CD14-positive monocyte (primary cell): ENCODE measurements at places on chromosomes 1 and 21. TPM values are rescaled to one million over a fixed set of nuclear protein-coding genes. Genes with fewer than 3 reads are reported as not detected.

DNA sequence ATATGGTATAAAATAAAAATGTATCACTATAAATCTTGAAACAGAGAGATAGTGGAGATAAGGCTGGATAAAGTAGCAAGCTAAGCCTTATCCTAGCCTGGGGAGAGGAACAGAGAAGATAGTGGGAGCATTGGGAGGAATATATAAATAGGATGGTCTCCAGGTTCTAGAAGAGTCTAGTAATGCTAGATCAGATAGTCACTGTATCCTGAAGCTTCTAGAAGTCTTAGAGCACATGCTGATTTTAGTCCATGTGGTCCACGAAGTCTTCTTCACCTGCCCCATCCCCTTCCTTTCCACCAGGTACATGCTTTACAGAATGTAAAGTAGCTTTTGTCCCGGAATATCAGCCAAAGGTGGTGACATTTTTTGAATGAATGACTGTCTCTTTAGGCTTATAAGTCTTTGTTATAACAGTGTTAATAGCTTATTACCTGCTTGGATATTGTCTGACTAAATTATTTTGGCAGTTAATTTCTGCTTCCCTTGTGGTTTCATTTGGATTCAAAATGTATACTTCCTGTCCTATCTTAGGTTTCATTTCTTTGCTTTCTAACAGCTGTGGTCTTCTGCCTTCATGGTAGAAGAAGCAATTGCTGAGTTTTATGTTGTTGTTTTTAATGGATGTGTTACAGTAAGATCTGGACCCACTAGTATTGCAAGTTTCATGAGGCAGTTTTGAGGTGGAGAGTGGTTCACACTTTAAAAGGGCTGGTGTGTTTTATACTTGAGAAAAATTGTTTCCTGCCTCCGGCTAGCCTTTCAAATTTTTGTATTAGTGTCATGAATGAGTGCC, 5.9 kb downstream of the SMG7 start:
- no peak for DNase-seq

The JMJD4 gene
- polyA plus RNA-seq: 11.2 TPM

DNA sequence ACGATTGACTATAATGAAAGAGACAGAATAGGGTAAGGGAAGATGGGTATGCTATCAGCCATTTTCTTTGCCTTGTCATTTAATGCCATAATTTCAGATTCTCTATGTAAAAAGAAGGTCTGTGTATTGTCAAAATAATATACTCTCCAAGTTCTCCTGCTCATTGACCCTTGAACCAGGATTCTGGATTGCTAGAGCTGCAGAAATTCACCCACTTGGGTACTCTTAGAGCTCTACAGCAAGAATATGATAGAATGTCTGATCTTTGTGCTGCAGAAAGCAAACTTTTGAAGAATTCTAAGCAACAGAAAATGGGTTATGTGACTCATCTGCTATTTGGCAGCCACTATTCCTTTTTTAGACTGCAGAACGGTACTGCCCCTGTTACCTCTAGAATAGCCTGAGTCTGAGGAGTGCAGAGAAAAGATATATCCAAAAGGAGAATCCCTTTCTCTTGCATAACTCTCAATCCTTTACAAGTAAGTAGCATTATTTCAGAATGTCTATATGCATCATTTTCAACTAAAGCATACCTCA, 78.2 kb upstream of the TENT5C start:
- DNase-seq: no peak

GRCh38 chr1:91753878-91754277, 132.1 kb downstream of the TGFBR3 start:
- DNase-seq: no peak

- no peak for DNase-seq
Measured at GRCh38 chr1:88813471-88813870, 77.9 kb downstream of the GTF2B start.

GRCh38 chr1:76892675-76893074, 25.4 kb downstream of the ST6GALNAC5 start:
- DNase-seq: peak; percentile 4

DNA sequence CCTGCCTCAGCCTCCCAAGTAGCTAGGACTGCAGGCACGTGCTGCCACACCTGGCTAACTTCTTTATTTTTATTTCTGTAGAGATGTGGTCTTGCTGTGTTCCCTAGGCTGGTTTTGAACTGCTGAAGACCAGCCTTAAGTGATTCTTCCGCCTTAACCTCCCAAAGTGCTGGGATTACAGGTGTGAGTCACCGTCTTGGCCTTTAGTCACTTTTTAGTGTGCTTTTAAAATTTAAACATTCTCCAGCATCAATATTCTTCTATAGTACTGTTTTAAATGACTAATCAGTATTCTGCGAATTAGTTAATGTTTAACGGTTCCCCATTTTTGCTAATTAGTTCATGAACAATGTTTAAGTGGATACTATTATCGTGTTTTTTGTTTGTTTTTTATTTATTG, 60.6 kb downstream of the DYRK1A start:
- DNase-seq: no peak

DNA sequence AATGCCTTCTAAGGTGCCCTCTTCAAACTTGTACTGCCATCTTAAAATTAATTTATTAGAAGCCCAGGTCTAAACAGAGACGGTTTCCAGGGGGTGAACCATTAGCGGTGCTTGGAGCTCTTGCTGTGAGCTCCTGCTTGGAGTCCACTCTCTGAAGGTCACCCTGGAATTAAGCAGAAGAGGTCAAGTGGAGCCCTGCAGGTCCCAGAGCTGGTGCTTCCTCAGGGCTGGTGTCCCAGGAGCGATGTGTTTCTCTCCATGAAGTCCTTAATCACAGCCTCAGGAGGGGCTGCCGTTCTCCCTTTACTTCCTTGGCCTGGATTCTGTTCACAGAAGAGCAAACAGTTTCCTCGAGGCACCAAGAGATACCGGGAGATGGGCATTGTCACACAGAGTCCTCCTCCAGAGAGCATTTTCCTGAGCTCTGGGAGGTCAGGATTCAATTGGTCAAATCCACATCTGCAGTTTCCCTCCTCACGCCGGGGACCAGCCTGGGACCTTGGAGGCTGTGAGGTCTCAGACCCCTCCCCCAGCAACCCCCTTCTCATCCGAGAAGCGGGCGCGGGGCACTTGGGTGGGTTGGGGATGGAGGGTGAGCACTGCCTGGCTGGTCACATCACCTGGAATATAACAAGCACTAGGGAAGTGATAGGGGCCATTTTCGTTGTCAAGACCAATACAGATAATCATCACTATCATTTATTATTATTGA, 310.4 kb downstream of the AJAP1 start:
- no peak for DNase-seq

GRCh38 chr1:116490588-116490987, 80.2 kb downstream of the CD58 start:
- no peak for DNase-seq

DNA sequence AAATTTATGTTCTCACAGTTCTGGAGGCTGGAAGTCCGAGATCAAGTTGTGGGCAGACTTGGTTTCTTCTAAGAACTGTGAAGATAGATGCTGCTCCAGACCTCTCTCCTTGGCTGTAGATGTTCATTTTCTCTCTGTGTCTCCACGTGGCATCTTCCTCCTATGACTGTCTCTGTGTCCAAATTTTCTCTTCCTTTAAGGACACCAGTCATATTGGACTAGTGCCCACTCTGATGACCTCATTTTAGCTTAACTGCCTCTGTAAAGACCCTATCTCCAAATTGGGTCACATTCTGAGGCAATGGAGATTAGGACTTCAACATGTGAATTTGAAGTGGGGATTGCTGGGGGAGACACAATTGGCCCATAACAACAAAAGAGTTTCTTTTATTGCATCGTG, 125.3 kb upstream of the ETS2 start:
- DNase-seq: peak; percentile 48

The TRABD2B gene
- not detected in 2 replicates for polyA plus RNA-seq

DNA sequence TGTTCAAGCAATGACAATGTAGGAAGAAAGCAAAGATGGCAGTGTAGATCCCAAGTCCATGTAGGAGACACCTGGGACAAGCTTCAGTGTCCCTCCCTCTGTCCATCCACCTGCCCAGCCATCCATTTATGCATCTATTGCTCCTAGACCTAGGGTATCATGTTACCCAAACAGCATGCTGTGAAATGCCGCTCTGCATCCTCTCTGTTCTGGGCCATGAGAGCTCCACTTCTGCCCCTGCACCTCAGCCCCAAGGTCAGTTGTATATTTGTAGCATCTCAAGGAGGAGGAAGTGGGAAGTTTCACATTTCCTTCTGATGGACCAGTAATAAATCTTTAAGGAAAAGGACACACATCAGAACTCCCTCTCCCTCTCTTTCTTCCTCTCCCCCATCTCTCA, 27.9 kb upstream of the TSPEAR start:
- no peak for DNase-seq

GRCh38 chr1:199041173-199041914, 402.5 kb downstream of the PTPRC start:
- DNase-seq: no peak

DNA sequence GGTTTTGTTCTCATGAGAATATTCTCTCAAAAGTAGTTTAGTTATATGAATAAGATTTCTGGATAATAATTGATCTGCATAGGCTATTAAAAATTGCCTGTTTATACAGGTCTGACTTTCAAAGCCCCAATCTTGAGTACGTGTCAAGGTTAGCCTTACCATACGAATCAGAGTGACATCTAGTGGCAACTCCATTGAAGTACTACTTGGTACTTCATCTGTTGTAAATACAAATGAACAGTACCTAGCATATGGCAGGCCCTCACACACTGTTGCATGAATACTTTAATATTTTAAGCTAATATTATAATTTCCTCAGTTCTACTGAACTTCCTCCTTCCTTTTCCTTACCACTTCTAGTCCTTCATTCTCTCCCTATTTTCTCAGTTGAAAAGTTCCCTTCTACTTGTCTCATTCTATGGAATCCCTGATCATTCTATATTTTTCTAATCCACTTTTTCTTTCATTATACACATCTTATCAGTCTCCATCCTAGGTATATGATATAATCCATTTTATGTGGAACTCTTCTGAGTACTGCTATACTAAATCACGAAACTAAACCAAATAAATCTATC, 101.2 kb downstream of the AKT3 start:
- peak; percentile 72 for DNase-seq

GRCh38 chr1:178506177-178506576, 6.7 kb upstream of the TEX35 start:
- DNase-seq: no peak

- no peak for DNase-seq
Measured at GRCh38 chr1:47757226-47757975, 239.8 kb downstream of the TRABD2B start.

The ITLN1 gene
- 1.3 TPM for polyA plus RNA-seq

DNA sequence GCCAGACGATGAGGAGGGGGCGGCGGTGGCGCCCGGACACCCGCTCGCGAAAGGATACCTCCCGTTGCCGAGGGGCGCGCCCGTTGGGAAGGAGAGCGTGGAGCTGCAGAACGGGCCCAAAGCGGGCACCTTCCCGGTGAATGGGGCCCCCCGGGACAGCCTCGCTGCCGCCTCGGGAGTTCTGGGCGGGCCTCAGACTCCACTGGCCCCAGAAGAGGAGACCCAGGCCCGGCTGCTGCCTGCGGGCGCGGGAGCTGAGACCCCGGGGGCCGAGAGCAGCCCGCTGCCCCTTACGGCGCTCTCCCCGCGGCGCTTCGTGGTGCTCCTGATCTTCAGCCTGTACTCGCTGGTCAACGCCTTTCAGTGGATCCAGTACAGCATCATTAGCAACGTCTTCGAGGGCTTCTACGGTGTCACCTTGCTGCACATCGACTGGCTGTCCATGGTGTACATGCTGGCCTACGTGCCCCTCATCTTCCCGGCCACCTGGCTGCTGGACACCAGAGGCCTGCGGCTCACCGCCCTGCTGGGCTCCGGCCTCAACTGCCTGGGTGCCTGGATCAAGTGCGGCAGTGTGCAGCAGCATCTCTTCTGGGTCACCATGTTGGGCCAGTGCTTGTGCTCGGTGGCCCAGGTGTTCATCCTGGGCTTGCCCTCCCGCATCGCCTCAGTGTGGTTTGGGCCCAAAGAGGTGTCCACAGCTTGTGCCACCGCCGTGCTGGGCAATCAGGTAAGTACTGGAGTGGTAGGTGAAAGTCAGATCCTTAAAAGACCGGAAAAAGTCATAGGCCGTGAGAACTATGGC, 588 bp downstream of the FLVCR1 start:
- peak; percentile 8 for DNase-seq

GRCh38 chr1:205589046-205589445, 42.8 kb downstream of the ELK4 start:
- no peak for DNase-seq

The CRP gene
- not detected in 2 replicates for polyA plus RNA-seq

The AADACL3 gene
- polyA plus RNA-seq: not detected

DNA sequence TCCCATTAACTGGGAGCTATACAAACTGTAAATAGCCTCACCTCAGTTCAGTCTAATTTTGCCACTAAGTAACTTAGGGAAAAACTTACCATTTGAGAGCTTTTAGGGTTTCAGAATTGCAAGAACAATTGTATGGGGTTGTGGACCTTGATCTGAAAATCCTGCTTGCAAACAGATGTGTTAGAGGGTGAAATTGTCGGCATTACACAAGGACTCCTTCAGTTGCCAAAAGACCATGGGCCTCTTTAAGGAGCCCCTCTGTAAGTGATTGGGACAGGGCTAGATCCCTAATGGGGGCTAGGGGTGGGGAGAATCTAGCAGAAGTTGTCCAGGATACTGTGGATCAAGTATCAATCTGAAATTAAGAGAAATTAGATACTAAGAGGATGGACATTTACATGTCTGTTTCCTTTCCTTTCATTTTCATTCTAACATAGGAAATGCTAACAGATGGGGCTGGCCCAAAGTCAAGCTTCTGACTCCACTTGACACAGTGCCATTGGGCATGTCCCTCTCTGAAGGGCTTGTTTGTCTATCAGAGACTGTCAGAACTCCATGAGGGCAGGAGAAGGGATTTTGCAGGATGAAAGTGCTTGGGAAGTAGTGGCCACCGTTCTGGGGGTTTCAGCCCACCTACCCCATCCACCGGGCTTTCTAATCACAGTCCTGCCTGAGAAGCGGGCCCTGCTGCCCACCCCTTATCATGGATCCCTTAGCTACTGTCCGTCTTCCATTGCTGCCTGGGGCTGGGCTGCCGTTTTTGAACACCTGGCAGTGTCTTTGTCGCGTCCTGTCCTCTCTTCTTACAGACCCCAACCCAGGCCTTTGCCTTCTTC, 54.7 kb downstream of the STUM start:
- DNase-seq: no peak

DNA sequence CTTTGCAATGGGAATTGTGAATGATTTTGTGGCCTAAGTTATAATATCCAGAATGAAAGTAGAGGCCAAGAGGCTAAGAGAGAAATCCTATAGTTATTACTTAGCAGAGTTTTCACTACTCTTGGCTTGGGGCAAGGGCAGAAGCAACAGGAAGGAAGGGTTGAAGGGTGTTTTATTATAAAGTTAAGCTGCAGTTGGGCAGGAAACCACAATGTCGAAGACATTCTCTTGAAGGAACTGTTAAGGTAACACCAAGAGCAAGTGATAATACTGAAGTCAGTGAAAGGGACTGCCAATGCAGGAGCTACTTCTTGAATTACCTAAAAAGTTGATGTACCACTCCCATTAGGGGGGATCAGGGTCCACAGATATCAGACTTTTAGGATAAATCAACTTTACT, 8.3 kb downstream of the XCL2 start:
- peak; percentile 25 for DNase-seq

DNA sequence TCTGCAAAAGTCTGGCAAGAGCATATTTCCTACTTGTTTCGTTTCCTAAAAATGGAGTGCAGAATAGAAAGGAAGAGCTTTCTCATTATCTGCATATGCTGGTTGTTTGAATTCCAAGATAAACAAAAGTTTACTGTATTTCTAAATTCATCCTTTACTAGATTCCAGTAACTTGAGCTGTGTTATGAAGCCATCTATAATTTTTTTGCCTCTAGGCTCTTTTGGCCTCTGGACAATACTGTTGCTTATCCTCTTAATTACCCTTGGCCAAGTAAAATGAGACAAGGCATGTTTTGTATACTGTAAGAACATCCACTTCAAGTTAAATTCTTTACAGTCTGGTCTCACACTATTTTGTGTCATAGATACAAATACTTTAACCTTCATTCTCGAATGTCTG, 45.6 kb upstream of the HFM1 start:
- no peak for DNase-seq
